A673 (cell line): ENCODE measurements at places on chromosomes 12 and 14. TPM values are rescaled to one million over a fixed set of nuclear protein-coding genes. Genes with fewer than 3 reads are reported as not detected.

Gene RIPK3
- not detected in 2 replicates for total RNA-seq

- H3K4me1 ChIP-seq, result peaks cover 4% of the 10 kb centered on the region
- H3K36me3 ChIP-seq, result no peaks in the 10 kb centered on the region
- no peak within 1 kb of the TSS for H3K4me3 ChIP-seq
- peak; percentile 26 for DNase-seq
- H3K27me3 ChIP-seq, result no peaks in the 10 kb centered on the region
- no peak within 1 kb of the TSS for H3K27ac ChIP-seq
Measured at GRCh38 chr12:7695566-7696197, at the start of gene GDF3. GDF3 (minus strand) TSS chr12:7695775; CDS start chr12:7695728, 47 bp downstream.

Gene ABCC9
- total RNA-seq, result 0.04 TPM in 1 of 2 replicates, not detected in the other

Gene KCNJ8
- not detected in 2 replicates for total RNA-seq
